ENCODE measurements at places on chromosomes 4 and X. TPM values are rescaled to one million over a fixed set of nuclear protein-coding genes. Genes with fewer than 3 reads are reported as not detected.

DNA sequence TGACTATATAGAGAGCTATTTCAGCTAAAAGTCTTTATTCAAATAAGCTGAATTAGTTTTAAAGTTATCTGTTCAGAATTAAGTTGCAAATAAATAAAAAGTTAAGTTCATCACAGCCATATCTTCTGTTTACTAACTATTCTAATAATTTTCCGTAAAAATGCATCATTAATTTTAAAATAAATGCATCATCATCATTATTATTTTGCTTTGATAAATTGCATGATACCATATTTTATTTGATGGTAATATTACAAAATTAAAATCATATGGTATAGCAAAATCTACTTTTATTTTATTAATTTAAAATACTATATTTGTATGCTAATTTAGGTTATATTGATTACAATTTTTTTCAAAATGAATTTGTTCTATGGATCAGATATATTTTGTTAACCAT is 357.3 kb upstream of the NDST4 start:
- no peaks in the 10 kb centered on the region for H3K27me3 ChIP-seq
- H3K27ac ChIP-seq, result no peak overlapping the region
- no peak for DNase-seq
- no peak overlapping the region for H3K4me3 ChIP-seq
- no peaks in the 10 kb centered on the region for H3K36me3 ChIP-seq

- DNase-seq, result peak; percentile 38
- no peak overlapping the region for H3K27ac ChIP-seq
These were observed 6.0 kb downstream of the HMGN5 start for GRCh38 chrX:81195712-81196111.

DNA sequence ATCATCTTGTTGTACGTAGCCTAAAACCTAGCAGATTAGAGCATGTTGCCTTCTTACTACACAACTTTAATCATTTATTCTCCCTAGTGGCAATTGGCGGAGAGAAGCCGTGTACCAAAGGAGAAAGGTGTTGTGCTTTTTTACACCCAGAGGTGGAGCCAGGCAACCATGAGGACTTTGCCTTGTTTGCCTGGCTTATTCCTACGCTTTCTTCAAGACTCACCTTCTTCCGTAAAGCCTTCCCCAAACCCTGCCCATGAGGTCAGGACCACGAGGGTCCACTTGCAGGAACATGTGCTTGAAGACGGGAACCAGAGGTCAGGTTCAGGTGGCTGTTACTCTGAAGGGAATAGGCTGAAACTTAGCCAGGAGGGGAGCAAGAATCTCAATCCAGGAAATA is 290.5 kb downstream of the RAB28 start:
- no peaks in the 10 kb centered on the region for H3K27me3 ChIP-seq
- no peaks in the 10 kb centered on the region for H3K36me3 ChIP-seq
- no peaks in the 10 kb centered on the region for H3K4me1 ChIP-seq
- no peak overlapping the region for H3K4me3 ChIP-seq
- no peak for DNase-seq
- no peak overlapping the region for H3K27ac ChIP-seq

DNA sequence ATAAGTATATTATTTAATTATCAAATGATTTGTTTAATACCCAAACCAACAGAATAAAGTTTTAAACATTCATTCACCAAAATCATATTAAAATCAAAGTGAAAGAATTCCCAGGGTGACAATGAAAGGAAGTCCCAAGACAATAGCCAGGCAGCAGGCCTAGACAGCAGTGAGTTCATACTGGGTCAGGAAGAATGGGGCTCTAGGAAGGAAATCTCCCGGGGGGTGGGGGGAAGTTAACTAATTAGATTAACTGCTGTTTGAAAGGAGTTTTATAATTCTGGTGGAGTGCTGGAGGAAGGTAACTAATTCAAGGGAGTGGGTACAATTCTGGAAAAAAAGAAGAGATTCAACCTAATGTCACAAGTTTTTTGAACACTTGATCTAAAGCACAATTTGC is 104.1 kb downstream of the ZAR1 start:
- no peak for DNase-seq
- no peaks in the 10 kb centered on the region for H3K27me3 ChIP-seq
- H3K4me1 ChIP-seq, result no peaks in the 10 kb centered on the region
- H3K36me3 ChIP-seq, result peaks cover 39% of the 10 kb centered on the region
- no peak overlapping the region for H3K4me3 ChIP-seq

- H3K4me1 ChIP-seq, result no peaks in the 10 kb centered on the region
- no peaks in the 10 kb centered on the region for H3K36me3 ChIP-seq
- H3K27ac ChIP-seq, result no peak overlapping the region
- no peak overlapping the region for H3K4me3 ChIP-seq
These were observed 27.7 kb upstream of the HS3ST1 start for GRCh38 chr4:11456401-11456800.

DNA sequence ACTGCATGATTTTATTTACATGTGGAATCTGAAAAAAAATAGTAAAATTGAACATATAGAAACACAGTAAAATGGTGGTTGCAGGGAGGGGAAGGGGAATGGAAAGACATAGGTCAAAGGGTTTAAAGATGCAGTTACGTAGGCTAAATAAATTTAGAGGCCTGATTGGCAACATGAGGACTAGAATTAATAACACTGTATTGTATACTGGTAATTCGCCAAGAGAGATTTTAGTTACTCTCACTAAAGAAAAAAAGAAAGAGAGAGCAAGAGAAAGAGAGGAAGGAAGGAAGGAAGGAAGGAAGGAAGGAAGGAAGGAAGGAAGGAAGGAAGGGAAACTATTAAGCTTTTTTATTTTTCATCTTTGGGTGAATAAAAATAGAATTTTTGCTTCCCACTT is 488.1 kb downstream of the PCDH10 start:
- H3K4me1 ChIP-seq, result no peaks in the 10 kb centered on the region
- no peaks in the 10 kb centered on the region for H3K36me3 ChIP-seq
- H3K4me3 ChIP-seq, result no peak overlapping the region
- H3K27me3 ChIP-seq, result no peaks in the 10 kb centered on the region
- H3K27ac ChIP-seq, result no peak overlapping the region
- DNase-seq, result no peak

GRCh38 chrX:70969635-70970481 is 39.0 kb upstream of the SLC7A3 start:
- H3K4me1 ChIP-seq, result peaks cover 4% of the 10 kb centered on the region
- H3K4me3 ChIP-seq, result no peak overlapping the region
- no peaks in the 10 kb centered on the region for H3K36me3 ChIP-seq
- H3K27me3 ChIP-seq, result no peaks in the 10 kb centered on the region

- H3K4me3 ChIP-seq, result no peak overlapping the region
- H3K4me1 ChIP-seq, result no peaks in the 10 kb centered on the region
- no peak overlapping the region for H3K27ac ChIP-seq
- DNase-seq, result no peak
- no peaks in the 10 kb centered on the region for H3K36me3 ChIP-seq
These were observed 75.5 kb downstream of the ANXA10 start for GRCh38 chr4:168167714-168168284.

CLNK gene
- 0.17 TPM for total RNA-seq

ADH5 gene
- total RNA-seq, result 49.1 TPM

JCHAIN gene
- total RNA-seq, result 1.0 TPM
